OCI-M1 (cell line): ENCODE measurements at places on chromosomes 16 and 17.

DNA sequence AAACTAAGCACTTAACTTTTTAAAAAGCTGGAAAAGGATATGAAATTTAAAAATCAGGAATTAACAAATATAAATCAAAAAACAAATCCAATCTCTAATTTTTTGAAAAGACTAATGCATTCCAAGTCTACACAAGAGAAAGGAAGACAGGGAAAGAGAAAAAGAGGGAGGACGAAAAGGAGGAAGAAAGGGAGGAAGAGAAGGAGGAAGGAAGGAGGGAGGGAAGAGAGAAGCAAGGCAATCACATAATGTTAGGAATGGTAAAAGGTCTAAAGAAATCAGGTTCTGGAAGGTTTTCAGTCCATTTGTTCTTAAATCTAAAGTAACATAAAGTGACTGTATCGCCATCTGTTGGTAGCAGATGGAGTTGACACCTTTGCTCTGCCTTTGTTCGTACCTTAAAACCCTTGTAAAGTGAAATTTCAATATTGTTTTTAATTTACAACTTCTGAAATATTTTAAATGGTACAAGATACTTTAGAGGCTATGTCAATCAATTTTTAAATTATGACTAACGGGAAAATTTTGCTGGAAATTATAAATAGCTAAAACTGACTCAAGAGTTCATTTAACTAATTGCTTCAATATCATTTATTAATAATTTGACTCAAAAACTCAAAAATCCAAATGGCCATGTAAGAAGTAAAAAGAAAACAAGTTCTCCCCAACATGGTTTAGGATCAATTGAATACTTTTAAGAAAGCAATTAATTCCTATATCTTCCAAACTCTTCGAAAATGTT lies 20.4 kb upstream of the CDYL2 start:
- DNase-seq, result peak; percentile 68

DNA sequence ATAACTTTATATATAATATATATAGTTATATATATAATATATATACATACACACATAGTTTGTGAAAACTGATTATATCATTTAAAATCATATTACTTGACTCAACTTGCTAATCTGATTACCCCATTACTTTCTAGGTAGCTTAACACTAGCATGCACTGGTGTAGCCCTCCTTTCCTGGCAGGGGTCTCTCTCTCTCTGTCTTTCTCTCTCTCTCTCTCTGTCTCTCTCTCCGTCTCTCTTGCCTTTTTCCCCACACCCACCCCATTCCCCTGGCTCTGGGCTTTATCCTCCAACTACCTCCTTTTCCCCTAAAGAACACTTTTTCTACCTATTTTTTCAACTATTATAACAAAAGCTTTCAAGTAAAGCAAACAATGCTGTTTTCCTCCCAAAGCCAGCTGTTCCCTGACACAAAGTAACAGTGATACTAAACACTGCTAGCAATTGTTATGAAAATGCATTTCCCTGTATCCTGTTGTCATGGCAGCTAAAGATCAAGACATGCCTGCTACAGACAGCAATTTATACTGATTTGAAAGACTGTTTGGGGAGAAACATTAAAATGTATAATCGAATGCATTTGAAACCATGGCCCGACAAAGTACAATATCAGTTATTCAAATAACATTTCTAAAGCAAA lies 89.4 kb downstream of the CHD9NB start:
- no peak for DNase-seq

DNA sequence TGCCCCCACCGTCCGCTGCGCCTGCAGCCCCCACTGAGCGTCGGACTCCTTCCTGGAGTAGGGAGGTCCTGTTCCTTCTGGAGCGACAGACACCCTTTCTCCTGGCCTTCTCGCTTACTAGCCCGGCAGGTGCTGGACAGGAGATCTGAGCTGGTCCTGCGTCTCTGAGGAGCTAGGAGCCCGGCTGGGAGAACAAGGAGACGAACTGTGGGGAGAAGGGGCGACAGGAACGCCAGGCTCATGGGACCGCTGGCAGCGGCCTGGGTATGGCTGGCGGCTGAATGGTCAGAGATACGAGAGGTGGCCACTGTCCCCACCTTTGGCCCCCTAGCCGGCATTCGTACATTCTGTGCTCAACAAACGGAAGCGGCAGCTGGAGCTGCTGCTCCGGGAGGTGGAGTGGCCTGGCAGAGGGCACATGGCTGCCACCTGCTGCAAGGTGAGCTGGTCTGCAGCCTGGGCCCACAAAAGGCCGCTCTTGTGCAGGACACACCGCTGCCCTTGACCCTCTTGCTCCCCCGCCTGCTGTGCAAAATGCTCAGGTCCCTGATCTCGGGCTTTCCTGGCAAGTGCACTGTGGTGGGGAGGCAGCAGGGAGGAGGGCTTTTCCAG lies 2066.7 kb downstream of the TP53TG3F start:
- no peak for DNase-seq

DNA sequence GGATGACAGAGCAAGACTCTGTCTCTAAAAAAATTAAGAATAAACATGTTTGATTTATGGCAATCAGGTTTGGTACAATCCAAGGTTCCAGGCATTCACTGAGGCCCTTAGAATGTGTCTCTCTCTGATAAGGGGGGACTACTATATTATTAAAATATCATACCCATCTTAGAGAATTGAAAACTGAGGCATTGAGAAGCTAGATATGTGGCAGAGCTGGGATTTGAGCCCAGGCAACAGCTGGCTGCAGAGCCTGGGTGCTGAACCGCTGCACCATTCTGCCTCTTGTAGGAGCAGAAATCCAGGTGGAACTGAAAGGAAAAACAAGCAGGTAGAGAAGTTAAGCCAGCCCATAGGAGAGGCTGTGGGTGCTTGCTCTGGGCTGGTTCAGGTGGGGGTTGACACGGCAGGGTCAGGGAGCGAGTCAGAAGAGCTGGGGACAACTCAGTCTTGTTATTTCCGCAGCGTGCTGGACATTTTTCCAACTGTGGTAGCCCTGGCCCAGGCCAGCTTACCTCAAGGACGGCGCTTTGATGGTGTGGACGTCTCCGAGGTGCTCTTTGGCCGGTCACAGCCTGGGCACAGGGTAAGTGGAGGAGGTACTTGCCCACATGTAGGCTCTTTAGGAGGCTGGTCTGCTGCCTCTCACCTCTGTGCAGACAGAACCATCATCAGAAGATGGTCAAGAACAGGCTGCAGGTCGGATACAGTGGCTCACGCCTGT lies 62.5 kb downstream of the WIPI1 start:
- DNase-seq, result no peak

DNA sequence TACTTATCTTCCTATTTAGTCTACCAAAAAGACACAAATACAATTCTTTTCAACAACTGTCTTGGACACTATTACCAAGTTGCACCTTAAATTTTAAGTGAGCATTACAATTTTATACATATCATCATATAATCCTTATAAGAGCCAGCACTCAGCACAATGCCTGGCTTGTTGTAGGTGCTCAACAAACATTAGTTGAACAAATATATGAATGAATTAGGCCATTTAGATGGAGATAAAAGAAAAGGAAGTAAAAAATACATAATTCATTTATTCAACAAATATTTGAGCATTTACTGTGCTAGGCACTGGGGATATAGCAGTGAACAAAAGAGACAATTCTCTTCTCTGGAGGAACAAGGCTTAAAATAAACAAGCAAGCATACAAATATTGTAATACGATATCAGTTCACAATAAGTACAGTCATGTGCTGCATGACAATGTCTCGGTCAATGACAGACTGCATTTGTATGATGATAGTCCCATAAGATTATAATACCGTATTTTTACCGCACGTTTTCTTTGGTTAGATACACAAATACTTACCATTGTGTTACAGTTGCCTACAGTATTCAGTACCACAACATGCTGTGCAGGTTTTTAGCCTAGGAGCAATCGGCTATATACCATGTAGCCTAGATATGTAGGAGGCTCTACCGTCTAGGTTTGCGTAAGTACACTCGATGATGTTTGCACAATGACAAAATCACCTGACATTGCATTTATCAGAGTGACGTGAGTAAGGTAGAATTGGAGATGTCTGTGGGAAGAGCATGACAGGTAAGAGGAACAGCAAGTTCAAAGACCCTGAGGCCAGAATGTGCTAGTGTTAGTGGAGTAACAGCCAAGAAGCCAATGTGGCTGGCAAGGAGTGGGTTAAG lies 86.4 kb upstream of the HS3ST2 start:
- no peak for DNase-seq

GRCh38 chr16:10485698-10486382 lies 94.6 kb downstream of the EMP2 start:
- peak; percentile 85 for DNase-seq

DNA sequence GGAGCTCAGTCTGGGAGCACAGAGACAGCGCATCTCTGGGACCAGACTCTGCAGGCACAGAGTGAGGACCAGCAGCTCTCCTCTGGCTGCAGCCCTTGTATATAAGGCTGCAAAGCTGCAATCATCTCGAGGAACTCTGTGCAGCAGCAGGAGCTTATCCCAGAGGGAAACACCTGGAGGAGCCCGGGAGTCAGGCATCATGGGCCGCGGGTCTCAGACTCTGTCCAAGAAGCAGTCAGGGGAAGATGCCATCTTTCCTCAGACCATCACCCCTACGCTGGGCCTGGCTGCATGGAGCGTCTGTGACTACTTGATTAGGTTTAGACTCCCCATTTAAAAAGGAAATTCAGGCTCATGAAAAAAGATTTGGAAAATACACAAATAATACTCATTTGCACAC lies 122.0 kb downstream of the IRF8 start:
- DNase-seq, result no peak

GRCh38 chr16:19106625-19107020 lies 7.1 kb upstream of the ITPRIPL2 start:
- no peak for DNase-seq

DNA sequence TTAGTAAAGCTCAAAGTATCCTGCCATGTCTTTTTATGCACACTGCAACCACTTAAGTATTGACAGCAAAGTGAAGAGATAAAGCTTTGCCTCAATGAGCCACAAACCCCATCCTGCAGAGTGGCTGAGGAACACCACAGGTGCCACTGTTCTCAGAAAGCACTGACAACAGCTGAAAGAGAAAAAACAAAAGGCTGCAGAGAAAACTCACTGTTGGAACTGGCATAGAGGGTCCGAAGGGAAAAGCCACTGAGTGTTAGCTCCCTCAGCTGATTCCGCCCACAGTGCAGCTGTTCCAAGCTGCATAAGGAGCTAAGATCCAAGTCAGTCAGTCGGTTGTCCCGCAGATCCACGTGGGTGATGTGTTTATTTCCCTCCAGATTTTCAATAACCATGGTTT lies 48.3 kb downstream of the PHLPP2 start:
- no peak for DNase-seq

- no peak for DNase-seq
Measured at GRCh38 chr16:53936052-53936451, 232.1 kb downstream of the FTO start.

- no peak for DNase-seq
Measured at GRCh38 chr17:60554377-60554788, 28.3 kb upstream of the APPBP2 start.

DNA sequence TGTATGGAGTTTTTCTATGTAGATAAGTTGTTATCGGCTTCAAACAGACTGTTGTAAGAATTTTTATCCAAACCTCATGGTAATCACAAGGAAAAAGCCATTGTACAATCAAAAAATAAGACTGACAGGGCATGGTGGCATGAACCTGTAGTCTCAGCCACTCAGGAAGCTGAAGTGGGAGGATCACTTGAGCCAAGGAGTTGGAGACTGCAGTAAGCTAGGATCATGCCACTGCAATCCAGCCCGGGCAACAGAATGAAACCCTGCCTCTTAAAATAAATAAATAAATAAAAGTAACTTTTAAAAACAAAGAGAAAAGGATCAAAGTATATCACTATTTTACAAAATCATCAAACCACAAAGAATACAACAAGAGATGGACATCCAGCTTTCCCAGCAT lies 14.4 kb downstream of the OR1A1 start:
- DNase-seq, result peak; percentile 67

GRCh38 chr16:3142327-3142726 lies 7.5 kb downstream of the ZNF213 start:
- no peak for DNase-seq

GRCh38 chr17:39243155-39243554 lies 17.4 kb upstream of the STAC2 start:
- no peak for DNase-seq

DNA sequence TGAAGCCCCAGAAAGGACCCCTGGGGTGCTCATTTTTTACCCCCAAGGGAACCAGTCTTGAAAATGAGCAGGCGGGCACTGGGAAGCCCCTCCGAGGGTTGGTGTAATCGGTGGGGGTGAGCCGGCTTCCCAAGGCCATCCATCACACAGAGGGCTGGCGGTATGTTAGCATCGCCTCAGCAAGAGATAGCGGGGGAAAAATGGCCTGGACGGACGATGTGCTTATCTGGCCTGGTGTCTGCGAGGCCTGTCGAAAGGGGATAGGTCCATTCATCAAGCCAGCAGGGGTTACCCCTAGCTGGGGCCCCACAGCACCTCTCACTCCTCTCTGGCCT lies 188.9 kb downstream of the IRF8 start:
- DNase-seq, result no peak

- DNase-seq, result no peak
Measured at GRCh38 chr16:74757349-74757748, 17.3 kb downstream of the FA2H start.

- peak; percentile 25 for DNase-seq
Measured at GRCh38 chr16:2516391-2517240, 2.9 kb downstream of the ATP6V0C start.

DNA sequence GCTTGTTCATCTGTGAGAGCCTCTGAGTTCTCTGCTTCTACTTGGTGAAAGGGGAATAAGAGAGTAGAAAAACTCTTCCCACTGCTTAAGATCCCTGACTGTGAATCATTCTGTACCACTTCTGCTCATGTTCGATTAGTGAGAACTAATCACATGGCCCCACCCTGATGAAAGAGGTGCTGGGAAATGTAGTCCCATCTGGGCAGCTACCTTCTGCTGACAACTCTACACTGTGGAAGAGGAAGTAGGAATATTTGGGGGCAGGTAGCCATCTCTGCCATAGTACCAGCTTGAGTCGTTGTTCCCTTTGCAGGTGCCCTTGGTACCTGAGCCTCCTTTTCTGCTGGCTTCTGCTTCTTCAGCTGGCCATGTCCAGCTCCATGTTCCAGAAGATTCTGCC lies 29.9 kb downstream of the NKD1 start:
- DNase-seq, result no peak

- DNase-seq, result no peak
Measured at GRCh38 chr17:144936-145670, 7.7 kb downstream of the SCGB1C2 start.

- DNase-seq, result no peak
Measured at GRCh38 chr16:81774348-81774747, 4.7 kb upstream of the PLCG2 start.

DNA sequence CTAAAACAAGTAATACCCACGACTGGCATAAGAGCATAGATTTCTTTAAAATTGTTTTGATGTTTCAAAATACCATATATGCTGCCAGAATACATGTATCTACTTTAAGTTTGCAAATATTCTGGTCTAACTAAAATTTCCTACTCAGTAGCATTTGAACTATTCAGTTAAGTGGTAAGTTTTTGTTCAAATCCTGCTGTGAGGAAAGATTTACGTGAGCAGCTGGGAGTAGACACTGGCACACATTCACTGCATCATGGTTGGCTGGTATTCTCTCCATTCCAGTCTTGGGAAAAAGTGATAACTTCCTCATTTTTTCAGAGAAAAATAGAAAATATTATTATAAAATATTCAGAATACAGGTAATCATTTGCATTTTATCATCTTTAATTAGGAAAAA lies 133.6 kb downstream of the SKAP1 start:
- no peak for DNase-seq

- DNase-seq, result no peak
Measured at GRCh38 chr16:47342055-47342454, 118.8 kb downstream of the ITFG1 start.

- DNase-seq, result no peak
Measured at GRCh38 chr16:67104845-67105244, 4.9 kb upstream of the PHAF1 start.

GRCh38 chr17:40675905-40676304 lies 10.9 kb upstream of the KRT222 start:
- peak; percentile 5 for DNase-seq
